ENCODE measurements at places on chromosomes 4 and X.
A peak's percentile ranks its signal among the peaks of the same experiment; 100 is the strongest.

- no peak for DNase-seq
Observed at GRCh38 chr4:138982754-138983153, 32.8 kb upstream of the NOCT start.

DNA sequence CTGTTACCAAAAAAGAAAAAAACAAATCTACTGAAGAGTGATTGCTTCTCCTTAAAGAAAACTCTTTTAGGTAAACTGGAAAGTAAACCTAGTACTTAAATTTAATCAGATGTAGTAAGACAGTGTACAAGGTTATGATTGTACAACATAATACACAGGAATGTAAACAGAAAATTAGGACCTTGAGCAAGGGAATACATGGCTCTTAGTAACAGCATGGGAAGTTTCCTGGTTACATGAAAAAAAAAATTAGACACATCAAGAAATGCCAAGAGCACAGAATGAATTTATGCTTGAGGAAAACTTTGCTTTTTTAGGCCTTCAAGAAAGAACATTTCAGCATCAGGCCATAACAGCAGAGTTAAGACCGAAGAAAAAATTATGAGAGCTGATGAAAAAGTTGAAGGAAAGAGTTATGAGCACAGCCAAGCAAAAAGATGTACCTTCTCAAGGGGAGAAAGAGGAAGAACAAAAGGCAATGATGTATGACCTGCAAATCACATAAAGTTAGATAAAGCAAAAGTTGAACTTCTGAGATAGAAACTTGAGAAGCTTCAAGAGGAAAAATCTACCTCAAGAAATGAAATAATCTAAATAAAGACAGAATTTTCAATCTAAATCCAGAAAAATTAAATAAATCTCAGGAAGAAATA lies 311.6 kb downstream of the GALNTL6 start:
- no peak for DNase-seq

- no peak for DNase-seq
Observed at GRCh38 chrX:137052643-137053235, 18.9 kb upstream of the GPR101 start.

- no peak for DNase-seq
Observed at GRCh38 chr4:5568931-5569330, 139.4 kb downstream of the EVC2 start.

GRCh38 chrX:68429216-68429615 lies 4.1 kb downstream of the OPHN1 start:
- no peak for DNase-seq

DNA sequence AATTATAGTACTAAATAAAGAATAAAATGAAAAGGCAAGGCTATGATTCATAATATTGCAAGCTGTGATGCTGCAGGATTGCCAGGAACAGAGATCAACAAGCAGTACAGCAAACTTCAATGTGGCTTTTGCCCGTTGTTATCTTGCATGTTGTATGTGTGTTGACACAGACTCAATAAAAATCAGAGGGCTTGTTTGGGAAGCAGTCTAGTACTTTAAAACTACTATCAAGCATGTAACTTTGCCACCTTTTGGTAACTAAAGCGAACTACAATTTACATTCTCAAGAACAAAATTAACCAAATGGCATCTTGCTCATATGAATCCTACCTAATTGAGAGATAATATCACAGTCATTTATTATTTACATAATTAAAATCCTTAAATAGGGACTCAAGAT lies 79.8 kb upstream of the GPM6A start:
- no peak for DNase-seq

DNA sequence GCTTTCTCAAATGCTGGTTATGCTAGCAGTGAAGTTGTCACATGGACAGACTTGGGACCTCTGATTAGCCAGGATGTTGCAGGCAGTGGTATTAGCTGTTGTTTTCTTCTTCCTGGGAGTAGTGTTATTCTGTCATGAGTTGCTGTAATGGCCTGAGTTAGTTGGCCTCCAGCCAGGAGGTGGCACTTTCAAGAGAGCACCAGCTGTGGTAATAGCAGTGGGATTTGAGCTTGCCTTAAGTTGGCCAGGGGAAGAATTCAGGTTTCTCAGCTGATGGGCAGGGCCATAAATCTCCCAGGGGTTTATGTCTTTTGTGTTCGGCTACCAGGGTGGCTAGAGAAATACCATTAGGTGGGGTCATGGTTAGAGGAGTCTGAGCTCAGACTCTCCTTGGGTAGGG lies 132.6 kb downstream of the GLUD2 start:
- no peak for DNase-seq

DNA sequence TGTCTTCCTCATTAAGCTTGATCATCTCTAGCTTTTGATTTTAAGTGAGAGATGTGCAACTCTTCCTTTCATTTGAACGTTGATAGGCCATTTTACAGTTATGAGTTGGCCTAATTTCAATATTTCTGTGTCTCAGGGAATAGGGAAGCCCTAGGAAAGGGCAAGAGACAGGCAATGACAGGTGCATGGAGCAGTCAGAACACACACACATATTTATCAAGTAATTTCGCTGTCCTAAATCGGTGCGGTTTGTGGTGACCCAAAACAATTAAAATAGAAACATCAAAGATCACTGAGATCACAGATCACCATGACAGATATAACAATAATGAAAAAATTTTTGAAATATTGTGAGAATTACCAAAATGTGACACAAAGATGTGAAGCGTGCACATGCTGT lies 87.7 kb upstream of the LSM6 start:
- no peak for DNase-seq

DNA sequence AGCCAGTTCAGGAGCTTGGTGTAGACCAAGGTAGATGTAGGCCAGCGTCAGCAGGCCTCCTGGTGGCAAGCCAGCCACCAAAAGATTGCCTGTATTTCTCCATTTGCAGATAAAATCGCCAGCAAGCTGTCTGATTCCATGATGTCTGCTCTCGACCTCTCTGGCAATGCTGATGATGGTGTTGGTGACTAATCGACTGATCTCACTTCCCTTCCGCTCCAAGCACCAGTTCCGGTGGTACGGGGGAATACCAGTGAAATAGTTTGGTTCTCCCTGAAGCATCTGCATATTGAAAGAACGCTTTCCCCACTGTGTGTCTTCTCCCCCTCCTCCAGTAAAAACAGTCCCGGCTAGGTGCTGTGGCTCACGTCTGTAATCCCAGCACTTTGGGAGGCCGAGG lies 30.4 kb downstream of the GNL3L start:
- DNase-seq, result no peak

GRCh38 chrX:70084592-70085240 lies 22.5 kb downstream of the OTUD6A start:
- DNase-seq, result no peak

- no peak for DNase-seq
Observed at GRCh38 chr4:99811850-99812249, 4.8 kb upstream of the DAPP1 start.

- peak; percentile 16 for DNase-seq
Observed at GRCh38 chr4:127174616-127175015, 458.1 kb upstream of the INTU start.

DNA sequence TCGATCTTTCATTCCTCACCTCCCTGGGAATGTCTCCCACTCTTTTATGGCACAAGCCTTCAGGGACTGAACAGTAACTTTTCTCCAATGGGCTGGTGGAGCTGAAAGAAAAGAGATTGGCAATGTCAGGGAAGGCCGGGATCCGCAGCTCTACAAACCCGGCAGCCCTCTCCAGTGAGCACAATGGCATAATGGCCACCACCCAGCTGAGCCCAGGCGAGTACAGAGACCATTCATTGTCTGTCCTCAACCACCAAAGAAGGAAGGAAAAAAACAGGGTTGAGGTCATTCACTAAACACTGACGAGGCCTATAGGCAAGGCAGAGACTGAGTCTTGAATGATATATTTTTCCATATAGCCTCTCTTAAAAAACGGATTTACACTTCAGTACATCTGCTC lies 3.6 kb downstream of the GEMIN8 start:
- DNase-seq, result no peak

DNA sequence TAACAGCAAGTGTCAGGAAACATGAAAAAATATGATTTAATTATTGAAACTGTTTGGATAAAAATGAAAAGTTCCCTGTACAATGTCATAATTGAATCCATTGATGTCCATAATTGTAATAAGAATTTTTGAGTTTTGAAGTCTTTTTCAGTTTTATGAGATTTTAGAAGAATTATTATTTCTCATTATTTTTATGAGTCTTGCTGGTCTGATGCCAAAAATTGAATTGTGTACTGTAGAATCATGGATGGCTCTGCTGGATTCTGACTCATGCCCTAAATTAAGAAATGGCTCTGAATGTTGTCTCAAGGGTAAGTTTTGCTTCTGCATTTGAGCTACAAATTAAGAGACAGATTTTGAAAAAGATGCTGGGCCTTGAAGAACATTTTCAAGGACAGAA lies 132.8 kb upstream of the MAP9 start:
- no peak for DNase-seq

DNA sequence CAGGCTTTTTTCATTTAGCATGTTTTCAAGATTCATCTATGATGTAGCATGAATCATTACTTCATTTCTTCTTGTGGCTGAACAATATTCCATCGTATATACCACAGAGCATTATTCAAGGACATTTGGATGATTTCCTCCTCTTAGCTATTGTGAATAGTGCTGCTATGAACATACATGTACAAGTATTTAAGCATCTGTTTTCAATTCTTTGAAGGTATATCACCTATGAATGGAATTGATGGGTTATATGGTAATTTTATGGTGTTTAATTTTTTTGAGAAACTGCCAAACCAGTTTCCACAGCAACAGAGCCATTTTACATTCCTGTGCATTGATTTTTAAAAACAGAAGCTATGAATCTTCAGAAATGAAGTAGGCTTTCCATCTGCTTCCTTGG lies 36.1 kb upstream of the WDR19 start:
- DNase-seq, result no peak

DNA sequence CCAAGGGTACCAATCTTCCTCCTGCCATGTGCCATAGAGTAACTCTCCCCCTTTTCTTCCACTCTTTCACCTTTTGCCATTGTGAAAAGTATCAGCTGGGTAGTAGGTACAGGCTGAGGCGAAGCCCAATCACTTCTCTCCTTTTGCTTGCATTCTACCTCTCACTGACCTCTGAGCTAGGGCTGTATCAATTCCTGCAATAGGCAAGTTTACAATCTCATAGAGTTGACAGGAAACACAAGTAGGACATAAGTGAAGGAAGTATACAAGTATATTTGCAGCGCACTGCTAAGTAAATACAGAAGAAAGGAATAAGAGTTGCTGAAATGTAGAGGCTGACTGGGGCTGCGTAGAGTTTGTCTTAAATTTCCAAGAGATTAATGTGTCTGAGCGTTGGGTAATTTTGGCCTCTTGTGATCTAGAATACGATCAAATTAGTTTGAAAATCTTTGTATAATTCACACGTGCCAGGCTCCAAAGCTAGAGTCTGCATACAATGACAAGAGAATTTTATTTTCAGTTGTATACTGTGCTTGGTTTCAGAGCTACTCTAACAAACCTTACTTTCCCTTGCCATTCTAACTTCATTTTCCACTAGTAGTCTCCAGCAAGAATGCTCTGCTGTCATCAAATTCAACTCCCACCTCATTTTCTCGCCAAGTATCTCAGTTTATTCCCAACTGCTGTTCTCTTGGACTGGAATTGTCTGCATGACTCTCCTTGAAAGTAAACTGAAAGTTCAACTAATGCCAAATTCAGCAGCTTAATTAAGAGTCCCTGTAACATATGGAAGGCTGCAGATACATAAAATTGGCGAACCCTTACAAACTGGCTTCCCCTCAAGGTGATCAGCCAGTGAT lies 90.3 kb downstream of the ATP11C start:
- DNase-seq, result no peak

GRCh38 chr4:924107-925096 lies 7.7 kb downstream of the GAK start:
- DNase-seq, result no peak

- no peak for DNase-seq
Observed at GRCh38 chrX:150688911-150689451, 4.2 kb upstream of the MTMR1 start.

DNA sequence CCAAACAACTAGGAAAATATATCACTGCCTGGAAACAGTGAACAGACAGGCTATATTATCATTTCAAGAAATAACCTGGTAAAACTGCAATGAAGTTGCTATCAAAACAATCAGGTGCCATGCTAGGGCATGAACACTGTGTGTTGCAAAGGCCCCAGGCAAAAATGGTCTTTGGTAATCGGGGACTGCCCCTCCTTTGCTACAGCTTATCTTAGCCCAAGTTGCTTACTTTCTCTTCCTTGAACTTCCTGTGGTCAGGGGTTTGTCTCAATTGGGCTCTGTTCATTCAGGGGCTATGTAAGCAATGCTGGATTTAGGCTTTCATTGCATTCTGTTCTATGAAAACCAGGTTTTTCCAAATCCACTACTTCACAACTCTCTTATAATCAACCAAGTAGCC lies 30.4 kb downstream of the SCML1 start:
- no peak for DNase-seq

- DNase-seq, result no peak
Observed at GRCh38 chr4:82371497-82371896, 2.3 kb downstream of the HNRNPD start.

GRCh38 chrX:140467211-140467610 lies 37.7 kb downstream of the SOX3 start:
- no peak for DNase-seq

DNA sequence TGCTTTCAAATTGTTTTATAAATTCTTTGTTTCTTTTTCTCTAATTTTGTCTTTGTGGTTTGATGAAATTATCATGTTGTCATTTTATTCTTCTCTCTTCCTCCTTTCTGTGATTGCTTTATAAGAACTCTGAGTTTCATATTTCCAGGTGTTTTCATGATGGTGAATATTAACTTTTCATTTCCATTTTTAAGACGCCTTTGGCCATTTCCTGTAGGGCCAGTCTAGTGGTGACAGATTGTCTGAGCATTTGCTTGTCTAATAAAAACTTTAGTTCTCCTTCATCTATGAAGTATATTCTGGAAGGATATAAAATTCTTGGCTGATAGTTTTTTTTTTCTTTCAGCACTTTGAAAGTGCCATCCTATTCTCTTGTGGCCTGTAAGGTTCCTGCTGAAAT lies 128.1 kb downstream of the FAM13A start:
- no peak for DNase-seq

GRCh38 chrX:39705290-39705689 lies 392.5 kb downstream of the BCOR start:
- DNase-seq, result no peak

GRCh38 chr4:1543561-1543960 lies 137.3 kb upstream of the NKX1-1 start:
- DNase-seq, result no peak

- no peak for DNase-seq
Observed at GRCh38 chr4:1018147-1019020, 7.0 kb downstream of the FGFRL1 start.

DNA sequence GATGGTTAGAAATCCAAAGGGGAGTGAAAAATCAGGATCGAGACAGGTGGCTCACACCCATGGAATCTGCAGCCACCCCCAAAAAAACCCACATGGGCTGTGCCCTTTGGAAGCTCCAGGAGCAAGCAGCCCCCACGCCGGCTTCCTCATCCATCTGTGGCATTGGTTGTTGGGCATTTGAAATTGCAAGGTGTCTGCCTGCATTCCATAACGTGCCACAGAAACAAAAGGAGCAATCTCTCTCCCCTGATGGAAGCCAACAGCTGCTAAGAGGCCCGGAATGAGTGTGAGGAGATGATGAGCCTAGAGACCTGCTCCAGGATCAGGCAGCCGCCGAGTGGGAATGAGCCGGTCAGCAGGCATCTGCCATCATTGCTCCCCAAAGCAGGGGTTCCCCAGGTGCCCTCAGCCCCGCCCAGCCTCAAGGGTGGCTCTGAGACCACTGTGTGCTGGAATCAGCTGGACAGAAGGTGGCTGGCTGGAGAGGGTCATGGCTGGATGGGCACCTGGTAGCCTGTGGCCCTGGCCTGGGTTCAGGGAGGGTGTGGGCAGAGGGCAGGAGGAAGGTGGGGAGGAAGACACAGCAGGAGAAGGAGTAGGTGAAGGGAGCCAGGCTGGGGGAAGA lies 113.2 kb downstream of the CRLF2 start:
- no peak for DNase-seq

- DNase-seq, result no peak
Observed at GRCh38 chr4:80042821-80043220, 30.2 kb downstream of the ANTXR2 start.
